IMR-90 (cell line): ENCODE measurements at places on chromosomes 3 and 15. TPM values are rescaled to one million over a fixed set of nuclear protein-coding genes. Genes with fewer than 3 reads are reported as not detected.

Gene TMEM266
- under 0.01 TPM in 1 of 2 replicates, not detected in the other for total RNA-seq

Gene SUSD5
- total RNA-seq, result 2.9 and 3.9 TPM in 2 replicates

Gene ECE2
- not detected in 2 replicates for total RNA-seq

Gene EFHB
- under 0.01 TPM in 2 replicates for total RNA-seq

Gene ZWILCH
- 22.2 and 28.1 TPM in 2 replicates for total RNA-seq
